ENCODE measurements at places on chromosomes 13 and 19.
A peak's percentile ranks its signal among the peaks of the same experiment; 100 is the strongest.

- DNase-seq, result no peak
These were observed 31.7 kb upstream of the C1QTNF9B start for GRCh38 chr13:23928985-23929384.

- no peak for DNase-seq
These were observed 44.4 kb downstream of the TSHZ3 start for GRCh38 chr19:31304831-31305312.

- peak; percentile 19 for DNase-seq
These were observed 54.9 kb upstream of the SACS start for GRCh38 chr13:23488442-23488841.

GRCh38 chr19:11626252-11626651 lies 29.0 kb downstream of the ZNF627 start:
- no peak for DNase-seq

DNA sequence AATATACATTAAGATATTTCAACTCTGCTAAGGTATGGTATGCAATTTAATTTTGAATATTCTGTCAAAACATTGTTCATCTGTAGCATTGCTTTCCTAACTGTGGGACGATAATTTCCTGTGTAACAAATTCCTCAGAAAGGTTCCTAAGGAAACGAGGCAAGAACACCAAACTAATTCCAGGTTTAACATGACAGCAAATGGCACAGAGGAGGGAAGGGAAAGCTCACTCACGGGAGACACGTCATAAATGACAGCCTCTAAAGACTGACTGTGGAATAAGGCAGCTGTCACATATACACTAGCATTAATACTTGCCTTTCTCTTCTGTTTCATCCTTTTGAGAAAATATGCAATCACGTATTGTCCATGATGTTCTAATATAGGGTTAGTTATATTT lies 380.6 kb downstream of the LIG4 start:
- DNase-seq, result no peak

GRCh38 chr13:52896827-52897659 lies 48.6 kb upstream of the PCDH8 start:
- DNase-seq, result no peak

GRCh38 chr19:19721896-19722295 lies 11.0 kb downstream of the ZNF14 start:
- no peak for DNase-seq

- DNase-seq, result peak; percentile 85
These were observed 8.0 kb downstream of the MYO1F start for GRCh38 chr19:8569066-8569771.

- no peak for DNase-seq
These were observed 73.1 kb downstream of the CEBPG start for GRCh38 chr19:33446330-33447293.

DNA sequence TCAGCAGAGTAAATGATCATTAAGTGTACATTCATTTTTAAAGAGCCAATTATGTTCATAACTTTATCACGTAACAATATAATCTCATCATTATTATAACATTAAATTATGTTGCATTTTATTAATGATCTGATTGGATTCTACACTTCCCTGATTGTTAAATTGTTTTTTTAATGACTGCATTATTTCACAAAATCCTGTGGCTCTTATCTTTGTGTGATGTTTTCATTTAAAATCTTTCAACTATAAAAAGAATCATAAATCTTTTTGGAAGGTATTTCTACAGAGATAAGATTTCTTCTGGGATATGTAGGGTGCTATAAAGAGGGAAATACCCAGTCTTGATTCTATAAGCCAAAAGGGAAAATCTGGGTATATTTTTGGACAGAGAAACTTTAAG lies 101.7 kb downstream of the ZIC5 start:
- no peak for DNase-seq

- peak; percentile 77 for DNase-seq
These were observed at the start of gene PCCA for GRCh38 chr13:100088644-100089464. TSS of gene PCCA (plus strand) at chr13:100089093. CDS start at chr13:100089121, 28 bp downstream.

DNA sequence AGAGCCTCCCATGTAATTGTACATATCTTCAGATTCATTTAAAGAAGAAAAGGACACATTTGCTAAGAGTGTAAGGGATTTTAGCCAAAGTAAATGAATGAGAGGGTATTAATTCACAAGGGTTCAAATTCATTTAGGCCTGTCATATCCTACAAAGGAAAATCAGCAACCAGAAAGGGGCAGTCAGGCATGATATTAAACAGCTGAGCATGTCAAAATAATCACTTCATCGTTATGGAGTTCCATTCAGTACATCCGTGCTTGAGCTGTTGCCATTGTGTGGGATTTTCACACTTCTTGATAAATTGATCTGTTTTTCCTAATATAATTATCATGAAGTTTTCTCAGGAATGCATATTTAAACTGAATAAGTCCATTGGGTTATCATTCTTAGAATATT lies 567.1 kb downstream of the GPC5 start:
- DNase-seq, result no peak

DNA sequence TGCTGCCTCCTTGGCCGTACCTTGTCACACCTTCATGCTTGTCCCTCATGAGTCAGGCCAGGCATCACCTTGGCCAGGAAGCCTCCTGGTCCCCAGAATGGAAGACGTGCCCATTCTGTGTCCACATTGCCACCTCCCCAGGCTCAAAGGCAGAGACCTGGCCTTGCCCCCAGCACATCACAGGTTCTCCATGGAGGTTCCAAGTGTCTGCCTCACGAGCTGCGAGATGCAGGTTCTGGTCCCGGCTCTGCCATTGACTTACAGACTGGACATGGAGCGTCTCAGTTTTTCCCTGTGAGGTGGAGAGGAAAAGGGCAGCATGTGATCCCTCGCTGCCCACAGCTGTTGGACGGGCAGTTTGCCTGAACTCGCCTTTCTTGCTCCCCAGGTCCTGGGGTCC lies 9.1 kb upstream of the SLC7A10 start:
- DNase-seq, result no peak

DNA sequence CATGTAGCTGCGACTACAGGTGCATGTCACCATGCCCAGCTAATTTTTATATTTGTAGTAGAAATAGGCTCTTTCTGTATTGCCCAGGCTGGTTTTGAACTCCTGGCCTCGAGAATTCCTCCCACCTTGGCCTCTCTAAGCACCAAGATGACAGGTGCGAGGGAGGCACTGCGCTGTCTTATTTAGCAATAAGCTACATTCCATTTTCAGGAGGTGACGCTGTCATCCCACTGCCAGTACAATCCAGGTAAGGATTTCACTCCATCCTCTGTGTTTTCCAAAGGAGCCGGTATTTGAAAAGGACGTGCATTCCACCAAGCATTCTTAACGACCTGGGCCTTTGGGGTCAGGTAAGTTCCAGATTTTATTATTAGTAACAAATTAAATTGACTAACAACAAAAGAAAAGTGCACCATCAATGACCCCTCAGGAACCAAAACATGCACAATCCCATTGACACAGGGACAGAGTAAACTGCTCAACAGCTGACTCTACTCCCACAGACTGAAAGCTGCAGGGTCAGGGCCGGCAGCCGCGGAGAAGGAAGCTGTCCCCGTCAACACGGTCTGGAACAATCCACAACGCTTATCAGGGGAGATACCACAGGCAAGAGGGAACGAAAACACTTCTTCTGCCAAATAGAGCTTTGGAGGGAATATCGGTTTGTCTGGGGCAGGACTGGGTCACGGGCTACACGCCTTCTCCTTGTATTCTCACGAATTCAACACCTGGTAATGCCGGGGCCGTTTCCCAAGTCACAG lies 82.8 kb downstream of the INSR start:
- DNase-seq, result no peak

DNA sequence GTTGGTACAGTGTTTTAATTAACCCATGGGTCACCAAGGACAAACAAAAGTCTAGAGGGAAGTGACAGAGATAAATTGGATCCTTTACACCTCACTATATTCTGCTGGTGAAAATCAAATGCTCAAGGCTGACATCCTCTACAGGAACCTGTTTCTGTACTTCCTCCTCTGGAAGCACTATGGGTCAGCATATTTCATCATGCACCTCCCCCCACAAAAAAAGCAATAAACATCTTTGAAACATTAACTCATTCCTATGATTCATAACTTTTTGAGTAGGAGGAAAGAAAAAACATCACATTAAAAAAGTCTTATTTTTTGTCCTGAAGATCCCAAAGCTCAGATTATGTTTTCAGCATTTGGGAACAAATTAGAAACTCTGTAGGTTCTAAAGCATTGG lies 588.3 kb upstream of the SGCG start:
- no peak for DNase-seq

DNA sequence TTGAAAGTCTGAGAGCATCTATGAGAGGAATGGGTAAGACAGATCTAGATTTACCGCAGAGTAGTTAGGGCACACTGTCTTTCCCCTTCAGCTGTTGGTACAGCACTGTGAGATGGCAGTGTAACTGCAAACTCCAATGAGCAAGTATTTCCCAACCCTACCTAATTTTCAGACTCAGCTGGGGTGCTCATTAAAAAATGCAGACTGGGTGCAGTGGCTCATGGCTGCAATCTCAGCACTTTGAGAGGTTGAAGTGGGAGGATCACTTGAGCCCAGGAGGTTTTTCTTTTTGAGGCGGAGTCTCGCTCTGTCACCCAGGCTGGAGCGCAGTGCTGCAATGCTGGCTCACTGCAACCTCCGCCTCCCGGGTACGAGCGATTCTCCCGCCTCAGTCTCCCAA lies 12.6 kb downstream of the QPCTL start:
- no peak for DNase-seq

DNA sequence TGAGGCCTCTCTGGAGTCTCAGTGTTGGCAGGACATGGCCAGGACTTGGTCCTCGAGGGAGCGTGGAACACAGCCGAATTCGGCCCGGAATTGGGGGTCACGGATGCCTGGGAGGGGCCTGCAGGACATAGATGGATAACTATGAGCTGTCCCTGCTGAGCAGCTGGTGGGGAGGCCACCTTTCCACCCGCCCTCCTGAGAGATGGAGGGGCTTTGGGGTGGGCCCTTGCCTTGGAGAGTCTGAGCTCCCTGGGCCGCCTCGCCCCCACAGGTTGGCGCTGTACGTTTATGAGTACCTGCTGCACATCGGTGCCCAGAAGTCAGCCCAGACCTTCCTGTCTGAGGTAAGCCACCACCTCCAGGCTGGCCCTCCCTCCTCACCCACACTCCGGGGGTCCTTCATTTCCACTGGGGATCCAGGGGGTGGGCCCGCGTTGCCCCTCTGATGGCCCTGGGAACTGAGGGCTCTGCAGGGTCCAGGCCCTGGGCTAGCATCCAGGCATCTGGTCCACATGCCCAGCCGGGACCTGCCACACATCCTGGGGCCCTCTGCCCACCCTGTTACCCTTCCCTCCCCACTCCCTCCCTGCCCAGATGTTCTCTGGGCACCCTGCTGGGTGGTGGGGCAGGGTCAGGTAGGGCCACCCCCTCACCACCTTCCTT lies 8.0 kb downstream of the SSBP4 start:
- DNase-seq, result no peak

DNA sequence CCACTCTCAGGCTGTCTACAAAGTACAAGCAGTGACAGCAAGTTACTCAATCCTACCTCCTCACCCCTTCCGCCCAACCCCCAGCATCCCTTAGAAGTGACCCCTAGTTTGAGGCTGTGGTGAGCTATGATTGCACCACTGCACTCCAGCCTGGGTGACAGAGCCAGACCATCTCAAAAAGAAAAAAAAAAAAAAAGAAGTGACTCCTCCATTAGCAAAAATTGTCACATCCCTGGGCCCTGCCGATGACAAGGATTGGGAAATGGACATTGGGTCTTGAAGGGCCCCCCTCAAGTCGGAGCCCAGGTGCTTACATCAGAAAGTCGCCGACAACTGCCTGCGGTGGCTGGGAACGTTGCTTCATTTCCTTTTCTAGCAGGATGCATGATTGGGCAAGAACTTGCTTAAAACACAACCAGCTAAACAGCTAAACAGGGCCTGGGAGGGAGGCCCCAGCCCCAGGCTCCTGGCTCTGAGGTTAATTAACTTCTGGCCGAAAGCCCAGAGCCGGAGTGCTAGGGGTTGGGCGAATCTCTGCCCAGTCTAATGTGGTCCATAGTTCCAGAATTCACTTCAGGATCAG lies 15.3 kb downstream of the RAB3D start:
- DNase-seq, result peak; percentile 45

GRCh38 chr13:36717966-36718545 lies 44.2 kb downstream of the SERTM1 start:
- no peak for DNase-seq

GRCh38 chr13:111911121-111911720 lies 155.7 kb upstream of the SOX1 start:
- no peak for DNase-seq

GRCh38 chr13:41981951-41982715 lies 21.2 kb upstream of the VWA8 start:
- DNase-seq, result no peak

DNA sequence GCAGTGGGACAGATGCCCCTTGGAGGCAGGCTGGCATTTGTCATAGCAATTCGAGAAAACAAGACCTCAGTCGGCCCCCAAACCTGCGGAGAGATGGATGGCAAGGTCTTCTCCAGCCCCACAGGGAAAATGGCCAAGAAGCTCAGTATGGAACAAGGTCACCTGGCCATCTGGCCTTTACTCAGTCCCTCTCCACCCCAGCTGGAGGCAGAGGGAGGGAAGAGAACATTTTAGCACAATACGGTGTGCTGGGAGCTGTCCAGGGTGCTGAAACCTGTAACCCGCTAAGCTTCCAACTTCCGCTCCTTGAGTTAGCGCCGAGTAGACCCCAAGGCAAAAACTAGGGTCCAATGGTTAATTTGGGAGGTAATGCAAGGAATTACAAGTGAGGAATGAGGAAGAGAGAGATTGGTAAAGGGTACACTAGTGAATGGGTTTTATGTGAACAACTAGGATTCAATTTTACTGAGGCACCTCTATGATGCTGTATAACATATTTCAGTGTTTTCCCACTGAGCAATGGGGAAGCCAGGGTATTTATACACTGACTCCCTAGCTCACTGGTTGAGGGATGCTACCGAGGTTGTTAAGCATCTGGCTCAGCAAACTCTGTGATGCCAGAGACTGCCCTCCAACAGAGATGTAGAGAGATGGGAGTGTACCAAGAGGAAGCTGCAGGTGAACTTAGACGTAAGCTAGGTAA lies 64.3 kb downstream of the CACNA1A start:
- DNase-seq, result peak; percentile 26

DNA sequence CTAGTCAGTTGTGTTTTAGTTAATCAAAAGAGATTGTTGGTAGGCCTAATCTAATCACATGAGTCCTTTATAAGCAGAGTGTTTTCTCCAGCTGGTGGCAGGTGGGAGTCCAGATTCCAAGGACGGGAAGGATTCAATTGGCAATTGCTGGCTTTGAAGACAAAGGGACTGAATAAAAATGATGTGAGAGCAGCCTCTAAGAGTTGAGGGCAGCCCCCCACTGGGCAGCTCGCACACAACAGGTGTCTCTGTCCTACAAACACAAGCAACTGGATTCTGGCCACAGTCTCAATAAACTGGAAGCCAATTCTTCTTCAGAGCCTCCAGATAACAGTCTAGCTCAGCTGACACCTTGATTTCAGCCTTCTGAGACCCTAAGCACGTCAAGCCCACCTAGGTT lies 915.2 kb downstream of the PCDH9 start:
- no peak for DNase-seq

- DNase-seq, result no peak
These were observed 457.2 kb downstream of the IRS2 start for GRCh38 chr13:109329175-109329574.

DNA sequence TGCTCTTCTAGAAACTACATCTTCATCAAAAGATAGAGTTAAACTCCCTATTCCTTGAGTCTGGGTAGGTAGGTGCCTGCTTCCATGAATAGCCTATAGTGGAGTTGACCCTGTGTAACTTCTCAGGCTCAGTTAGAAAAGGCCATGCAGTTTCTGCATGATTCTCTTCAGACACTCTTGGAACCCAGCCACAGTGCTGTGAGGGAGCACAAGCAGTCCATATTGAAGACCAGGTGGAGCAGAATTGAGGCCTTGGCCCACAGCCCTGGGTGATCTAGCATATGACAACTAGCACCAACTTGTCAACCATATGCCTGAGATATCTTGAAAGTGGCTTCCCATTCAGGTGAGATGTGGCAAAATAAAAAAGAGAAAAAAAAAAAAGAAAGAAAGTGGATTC lies 10.3 kb upstream of the PAN3 start:
- DNase-seq, result no peak

Measured in CD4-positive, alpha-beta T cell treated with Interleukin-17A for 1 hour (primary cell).